HTR-8/SVneo (cell line): ENCODE measurements at places on chromosomes 13 and 19.
A peak's percentile ranks its signal among the peaks of the same experiment; 100 is the strongest.

- no peak for DNase-seq
Measured at GRCh38 chr19:12837225-12837624, 1.1 kb upstream of the MAST1 start.

GRCh38 chr13:40471911-40472310 lies 194.5 kb downstream of the FOXO1 start:
- DNase-seq = no peak

DNA sequence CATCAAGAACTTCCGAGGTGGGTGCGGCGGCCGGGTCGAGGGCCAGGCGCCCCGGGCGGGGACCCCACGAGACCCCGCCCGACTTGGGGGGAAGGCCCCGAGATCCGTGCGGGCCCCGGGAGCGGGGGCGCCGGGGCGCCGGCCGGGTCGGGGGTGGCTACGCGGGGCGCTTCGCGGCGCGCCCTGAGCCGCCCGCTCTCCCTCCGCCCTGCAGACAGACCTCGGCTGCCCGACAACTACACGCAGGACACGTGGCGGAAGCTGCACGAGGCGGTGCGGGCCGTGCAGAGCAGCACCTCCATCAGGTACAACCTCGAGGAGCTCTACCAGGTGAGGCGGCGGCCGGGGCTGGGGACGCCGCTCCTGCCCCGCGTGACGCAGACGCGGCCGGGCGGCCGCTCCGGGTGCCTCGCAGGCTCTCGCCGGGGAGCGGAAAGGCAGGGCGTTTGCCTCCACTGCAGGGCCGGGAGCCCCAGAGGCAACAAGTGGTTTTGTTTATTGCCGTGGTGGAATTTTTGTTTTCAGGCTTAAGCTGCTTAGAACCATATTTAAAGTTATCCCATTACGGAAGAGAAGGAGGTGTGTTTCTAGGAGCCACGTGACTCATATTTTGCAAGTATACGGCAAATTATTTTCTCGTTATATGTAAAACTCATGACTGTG lies 477 bp downstream of the CUL4A start:
- no peak for DNase-seq

DNA sequence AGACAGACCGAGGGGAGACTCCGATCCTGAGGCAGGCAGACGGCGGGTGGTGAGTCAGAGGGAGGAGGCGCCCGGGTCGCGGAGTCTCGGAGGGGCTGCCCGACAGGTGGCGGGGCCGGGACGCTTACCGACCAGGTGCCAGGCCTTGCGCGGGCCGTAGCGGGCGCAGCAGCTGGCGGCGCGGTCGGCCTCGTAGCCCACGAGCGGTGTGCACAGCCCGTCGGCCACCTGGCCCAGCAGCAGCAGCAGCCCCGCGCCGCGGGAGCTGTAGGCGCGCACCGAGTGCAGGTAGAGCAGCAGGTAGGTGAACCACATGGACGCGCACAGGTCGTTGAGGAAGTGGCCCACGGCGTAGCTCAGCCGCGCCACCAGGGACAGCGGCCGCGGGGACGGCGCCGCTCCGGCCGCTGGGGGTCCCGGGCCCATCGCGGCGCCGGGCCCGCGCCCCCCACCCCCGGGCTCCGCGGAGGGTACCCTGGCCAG lies 367 bp downstream of the MFSD12 start:
- no peak for DNase-seq

DNA sequence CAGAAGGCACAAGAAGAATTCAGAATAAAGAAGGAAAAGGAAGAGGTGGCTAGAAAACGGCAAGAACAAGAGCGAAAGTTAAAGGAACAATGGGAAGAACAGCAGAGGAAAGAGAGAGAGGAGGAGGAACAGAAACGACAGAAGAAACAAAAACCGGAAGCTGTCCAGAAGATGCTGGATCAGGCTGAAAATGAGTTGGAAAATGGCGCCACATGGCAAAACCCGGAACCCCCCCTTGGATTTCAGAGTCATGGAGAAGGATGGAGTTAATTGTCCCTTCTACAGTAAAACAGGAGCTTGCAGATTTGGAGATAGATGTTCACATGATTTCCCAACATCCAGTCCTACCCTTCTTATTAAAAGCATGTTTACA lies 6.7 kb downstream of the CD209 start:
- no peak for DNase-seq

- no peak for DNase-seq
Measured at GRCh38 chr13:67107979-67108378, 122.2 kb downstream of the PCDH9 start.

- DNase-seq = no peak
Measured at GRCh38 chr19:46366620-46367292, 19.9 kb downstream of the PPP5C start.

DNA sequence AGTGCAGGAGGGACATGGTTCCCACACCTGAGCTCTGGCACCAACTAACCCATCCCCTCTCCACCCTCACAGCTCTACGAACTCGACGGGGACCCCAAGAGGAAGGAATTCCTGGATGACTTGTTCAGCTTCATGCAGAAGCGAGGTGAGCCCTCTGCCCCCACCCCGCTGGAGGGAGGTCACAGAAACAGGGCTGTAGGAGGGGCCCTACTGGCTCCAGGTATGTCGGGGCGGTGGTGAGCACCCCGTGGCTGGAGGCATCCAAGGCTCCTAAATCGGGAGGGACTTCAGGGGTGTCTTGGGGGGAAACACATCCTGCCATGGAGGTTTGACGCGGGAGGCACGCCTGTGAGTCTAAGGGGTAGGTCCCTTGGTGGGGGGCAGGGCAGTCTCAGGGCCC lies 24.1 kb upstream of the WDR18 start:
- no peak for DNase-seq

DNA sequence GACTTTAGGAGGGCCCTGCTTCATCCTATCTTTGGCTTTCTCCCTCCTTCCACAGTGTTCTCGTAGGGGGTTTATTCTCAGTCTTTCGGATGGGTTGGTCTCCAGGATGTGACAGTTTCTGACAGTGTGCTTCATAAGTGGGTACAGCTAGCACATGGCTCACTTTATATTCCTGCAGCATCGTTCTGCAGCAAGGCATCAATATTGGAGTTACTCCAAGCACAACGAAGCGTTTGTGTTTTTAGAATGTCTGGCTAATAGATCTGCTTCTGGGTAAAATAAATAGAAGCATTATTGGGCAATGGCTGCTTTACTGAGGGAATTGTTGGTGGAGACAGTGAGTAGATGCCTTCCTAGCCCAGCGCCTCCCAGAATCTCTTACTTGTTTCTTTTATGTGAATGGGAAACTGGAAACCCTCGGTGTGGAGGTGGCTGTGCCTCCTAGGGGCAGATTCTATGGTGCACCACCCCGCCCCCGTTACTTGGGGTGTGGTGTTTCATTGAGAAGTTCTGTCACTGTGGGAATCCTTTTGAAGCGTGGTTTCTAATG lies 2.0 kb downstream of the FARP1 start:
- no peak for DNase-seq

DNA sequence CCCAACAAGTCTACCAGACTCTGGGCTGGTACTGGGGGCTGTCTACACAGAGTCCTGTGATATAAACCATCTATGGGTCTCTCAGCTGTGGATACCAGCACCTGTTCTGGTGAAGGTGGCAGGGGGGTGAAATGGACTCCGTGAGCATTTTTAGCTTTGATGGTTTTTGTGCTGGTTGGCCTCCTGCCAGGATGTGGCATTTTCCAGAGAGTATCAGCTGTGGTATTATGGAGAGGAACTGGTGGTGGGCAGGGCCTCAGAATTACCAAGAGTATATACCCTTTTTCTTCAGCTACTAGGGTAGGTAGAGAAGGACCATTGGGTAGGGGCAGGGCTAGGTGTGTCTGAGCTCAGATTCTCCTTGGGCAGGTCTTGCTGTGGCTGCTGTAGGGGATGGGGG lies 1920.9 kb upstream of the PCDH20 start:
- no peak for DNase-seq

- DNase-seq = no peak
Measured at GRCh38 chr13:113342820-113343691, 20.9 kb downstream of the GRTP1 start.

- no peak for DNase-seq
Measured at GRCh38 chr19:56837492-56838023, 3.0 kb downstream of the PEG3 start.

- DNase-seq = peak; percentile 85
Measured at GRCh38 chr19:13850910-13851733, 25.8 kb upstream of the NANOS3 start.

- DNase-seq = no peak
Measured at GRCh38 chr19:49447485-49448431, 3.9 kb downstream of the PIH1D1 start.

GRCh38 chr13:113853518-113854237 lies 10.2 kb downstream of the GAS6 start:
- DNase-seq = no peak

GRCh38 chr19:11587302-11587974 lies 9.8 kb upstream of the ZNF627 start:
- DNase-seq = peak; percentile 85

GRCh38 chr13:63838366-63839110 lies 2422.9 kb upstream of the PCDH20 start:
- DNase-seq = no peak

DNA sequence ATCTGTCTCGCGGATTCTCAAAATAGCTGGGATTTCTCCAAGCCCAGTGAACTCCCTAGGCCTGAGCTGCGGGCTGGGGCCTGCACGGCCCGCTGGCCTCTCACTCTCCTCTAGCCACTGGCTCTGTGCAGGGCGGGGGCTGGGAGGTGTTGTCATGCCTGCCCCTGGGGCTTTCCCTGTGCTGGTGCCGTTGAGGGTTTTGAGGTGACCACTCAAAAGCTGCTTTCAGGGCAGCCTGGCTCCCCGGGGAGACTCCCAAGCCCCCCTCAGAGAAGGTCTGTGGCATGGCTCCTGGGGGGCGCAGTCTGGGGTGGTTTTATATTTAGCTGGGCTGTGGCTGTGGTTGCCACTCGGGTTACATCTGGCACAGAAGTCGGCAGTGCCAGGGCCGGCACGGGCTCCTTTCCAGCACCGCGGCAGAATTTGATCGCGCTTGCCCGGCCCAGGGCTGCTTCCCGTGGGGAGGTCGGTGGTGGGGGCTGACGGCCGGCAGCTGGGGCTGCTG lies 10.0 kb downstream of the NDUFB7 start:
- DNase-seq = no peak

DNA sequence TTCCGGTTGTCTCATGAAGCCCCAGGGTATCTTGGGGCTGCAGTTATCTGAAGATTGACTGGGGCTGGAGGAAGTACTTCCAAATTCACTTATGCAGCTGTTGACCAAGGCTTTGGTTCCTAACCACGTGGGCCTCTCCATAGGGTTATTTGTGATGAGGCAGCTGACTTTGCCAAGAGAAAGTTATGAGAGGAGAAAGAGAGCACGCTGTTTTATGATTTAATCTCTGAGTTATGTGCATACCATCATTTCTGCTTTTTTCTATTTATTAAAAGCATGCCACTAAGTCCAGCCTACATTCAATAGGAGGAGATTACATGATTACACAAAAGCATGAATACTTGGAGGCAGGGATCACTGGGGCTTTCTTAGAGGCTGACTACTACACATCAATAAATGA lies 215.5 kb downstream of the NHLRC3 start:
- no peak for DNase-seq

DNA sequence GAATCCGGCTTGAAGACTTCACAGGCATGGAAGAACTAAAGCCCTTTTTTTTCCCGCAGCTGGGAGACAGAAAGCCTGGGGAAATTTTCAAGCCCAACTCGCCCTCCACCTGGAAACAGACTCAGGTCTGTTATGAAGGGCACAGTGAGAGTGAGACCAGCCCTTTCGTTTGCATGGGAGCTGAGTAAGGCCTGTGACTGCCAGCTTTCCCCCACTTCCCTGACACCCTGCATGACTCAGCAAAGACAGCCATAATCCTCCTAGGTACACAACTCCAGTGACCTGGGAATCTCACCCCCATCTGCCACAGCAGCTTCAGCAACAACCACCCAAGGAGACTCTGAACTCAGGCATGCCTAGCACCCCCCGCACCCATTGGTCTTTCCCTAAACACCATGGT lies 87.6 kb upstream of the ZNF91 start:
- DNase-seq = no peak

GRCh38 chr13:84823528-84823927 lies 941.3 kb upstream of the SLITRK1 start:
- no peak for DNase-seq

DNA sequence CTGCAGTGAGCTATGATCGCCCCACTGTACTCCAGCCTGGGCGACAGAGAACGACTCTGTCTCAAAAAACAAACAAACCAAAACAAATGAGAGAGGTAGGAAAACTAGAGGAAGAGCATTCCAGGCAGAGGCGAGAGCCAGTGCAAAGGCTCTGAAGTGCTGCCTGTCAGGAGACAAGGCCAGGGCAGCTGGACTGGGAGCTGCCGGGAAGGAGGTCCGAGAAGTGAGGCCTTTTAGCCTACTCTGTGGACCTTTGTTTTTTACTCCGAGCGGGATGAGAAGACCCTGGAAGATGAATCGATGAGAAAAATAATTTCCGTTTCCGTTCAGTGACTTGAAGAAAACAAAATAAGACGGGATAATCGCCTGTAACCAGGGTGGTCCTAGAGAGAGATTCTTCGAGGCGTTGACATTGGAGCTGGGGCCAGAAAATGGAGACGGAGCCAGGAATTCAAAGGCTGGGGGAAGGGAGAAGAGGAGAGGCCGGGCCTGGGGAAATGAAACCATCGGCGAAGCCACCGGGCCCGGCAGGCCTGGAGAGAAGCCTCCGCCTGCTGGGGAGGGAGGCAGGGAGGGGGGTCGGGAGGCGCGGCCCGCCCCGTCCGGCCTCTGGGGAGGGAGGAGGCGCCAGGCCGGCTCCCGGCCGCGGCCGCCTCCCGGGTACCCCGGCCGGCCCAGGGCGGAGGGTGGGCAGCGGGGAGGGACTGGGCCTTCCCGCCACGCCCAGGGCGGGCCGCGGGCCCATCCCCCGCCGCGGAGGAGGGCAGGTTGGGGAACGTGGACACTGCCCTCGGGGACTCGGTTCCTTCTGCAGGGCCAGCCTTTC lies 7.8 kb upstream of the SERTAD1 start:
- peak; percentile 82 for DNase-seq

GRCh38 chr19:48403606-48404005 lies 10.1 kb downstream of the GRIN2D start:
- peak; percentile 79 for DNase-seq

- peak; percentile 7 for DNase-seq
Measured at GRCh38 chr13:39263033-39263432, 224.8 kb downstream of the NHLRC3 start.

DNA sequence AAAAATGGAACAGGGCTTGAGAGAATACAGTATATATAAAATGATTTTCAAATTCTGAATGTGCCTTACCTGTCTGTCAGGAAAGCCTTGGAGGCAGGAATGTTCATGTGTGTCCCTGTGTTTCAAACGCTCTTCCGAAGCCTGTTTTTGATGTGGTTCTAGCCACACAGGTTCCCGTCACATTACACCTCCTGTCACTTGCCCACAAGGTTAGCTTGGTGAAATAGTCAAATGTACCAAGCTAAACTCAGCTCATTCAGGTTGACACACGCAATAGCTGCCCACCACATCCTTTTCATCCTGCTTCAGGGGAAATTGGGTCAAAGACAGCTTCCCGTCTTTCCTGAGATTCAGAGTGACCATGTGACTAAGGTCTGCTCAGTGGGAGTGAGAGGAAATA lies 574.0 kb downstream of the EFNB2 start:
- DNase-seq = no peak
